ENCODE measurements at places on chromosomes 3 and 15. TPM values are rescaled to one million over a fixed set of nuclear protein-coding genes. Genes with fewer than 3 reads are reported as not detected.
A peak's percentile ranks its signal among the peaks of the same experiment; 100 is the strongest.

DNA sequence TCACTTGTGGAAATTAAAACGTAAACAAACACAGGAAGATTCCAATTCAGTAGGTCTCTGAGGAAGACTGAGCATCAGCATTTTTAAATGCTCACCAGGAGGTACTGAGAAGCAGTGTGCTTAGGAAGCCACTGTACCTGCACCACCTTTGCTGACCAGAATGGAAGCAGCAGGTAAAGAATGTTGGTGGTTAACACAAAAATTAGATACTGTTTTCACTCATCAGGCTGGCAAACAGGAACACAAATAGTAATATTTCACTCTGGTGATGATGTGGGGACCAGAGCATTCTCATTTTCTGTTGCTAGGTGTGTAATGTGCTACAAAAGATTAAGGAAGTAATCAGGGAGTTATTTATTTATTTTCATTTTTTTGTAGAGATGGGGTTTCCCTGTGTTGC is 29.9 kb upstream of the GHSR start:
- DNase-seq: no peak

DNA sequence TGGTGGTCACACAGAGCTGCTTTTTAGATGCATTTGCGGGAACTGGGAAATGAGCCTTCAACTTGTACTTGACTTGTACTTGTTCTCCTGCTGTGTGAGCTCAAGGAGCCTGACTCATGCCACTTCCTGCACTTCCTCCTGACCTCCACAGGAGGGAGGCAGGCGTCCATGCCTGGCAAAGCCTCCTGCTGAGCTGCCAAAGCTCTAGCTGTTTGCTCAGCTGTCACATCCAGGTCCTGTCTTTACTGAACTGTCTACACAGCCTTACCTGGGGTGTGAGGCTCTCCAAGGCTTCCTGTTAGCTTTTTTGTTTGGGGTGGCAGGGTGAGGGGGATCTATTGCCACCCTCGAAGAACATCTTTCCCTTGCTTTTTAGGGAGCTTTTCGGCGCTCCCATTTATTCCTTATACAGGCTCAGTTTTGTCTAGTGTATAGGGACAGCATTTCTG is 6.4 kb downstream of the THPO start:
- DNase-seq: peak; percentile 83

DNA sequence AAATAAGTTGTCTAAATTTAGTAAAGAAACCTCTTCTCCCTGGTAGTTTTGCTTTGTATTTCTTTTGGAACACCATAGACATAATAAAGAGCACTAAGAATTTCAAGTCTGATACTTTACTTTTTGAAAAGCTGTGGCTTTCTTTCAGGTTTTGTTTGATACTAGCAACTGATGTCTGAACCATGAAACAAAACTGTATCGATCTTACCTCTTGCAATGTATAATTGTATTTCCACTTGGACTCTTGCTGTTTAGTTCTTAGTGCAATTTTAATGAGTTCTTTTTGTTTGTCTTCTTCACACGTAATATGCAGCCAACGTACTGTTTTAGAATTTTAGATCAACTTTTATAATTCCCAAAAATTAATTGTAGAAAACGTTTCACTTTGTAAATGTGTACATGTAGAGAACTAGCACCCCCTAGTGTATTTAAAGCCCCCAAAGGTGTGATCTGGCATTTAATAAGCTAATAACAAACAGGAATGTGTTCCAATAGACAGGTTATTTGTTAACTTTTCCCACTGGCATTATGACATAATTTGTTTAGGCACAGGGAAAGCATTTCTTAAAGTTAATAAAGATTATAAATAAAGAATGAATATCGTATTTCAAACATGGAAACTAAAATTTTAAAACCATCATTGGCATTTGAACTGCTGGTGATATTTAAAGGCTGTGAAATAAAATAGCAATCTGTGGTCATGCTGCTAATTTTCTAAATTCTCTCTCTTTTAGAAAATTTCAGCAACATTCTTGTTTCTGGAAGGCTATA is 289.1 kb upstream of the DNAJC19 start:
- DNase-seq: no peak

DNA sequence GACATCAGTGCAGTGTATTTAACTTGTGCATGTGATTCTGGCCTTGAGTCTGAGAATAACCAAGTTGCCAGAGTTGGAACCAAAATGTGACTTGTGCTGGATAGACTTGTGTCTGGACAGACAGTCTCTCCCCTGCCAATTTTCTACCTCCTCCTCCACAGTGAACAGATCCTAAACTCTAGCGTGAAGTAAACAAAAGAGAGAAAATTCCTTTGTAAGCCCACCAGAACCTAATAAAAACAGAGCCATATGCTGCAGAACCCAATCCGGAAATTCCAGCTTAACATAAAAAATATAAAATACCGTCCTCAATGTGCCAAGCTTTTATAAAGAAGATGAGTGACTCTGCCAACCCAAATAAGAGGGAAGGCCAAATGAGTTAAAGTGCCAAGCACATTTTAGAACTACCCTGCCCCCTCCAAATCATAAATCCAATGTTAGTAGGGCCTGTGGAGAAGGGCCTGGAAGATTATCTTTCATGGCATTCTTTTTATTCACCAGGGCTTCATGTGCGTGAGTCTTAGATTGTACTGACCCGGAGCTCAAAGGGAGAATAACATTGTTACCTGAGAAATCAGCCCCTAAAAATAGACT is 344.6 kb upstream of the PROK2 start:
- DNase-seq: no peak

- no peak for DNase-seq
Measured at GRCh38 chr3:111373861-111374260, 168.1 kb upstream of the CD96 start.

DNA sequence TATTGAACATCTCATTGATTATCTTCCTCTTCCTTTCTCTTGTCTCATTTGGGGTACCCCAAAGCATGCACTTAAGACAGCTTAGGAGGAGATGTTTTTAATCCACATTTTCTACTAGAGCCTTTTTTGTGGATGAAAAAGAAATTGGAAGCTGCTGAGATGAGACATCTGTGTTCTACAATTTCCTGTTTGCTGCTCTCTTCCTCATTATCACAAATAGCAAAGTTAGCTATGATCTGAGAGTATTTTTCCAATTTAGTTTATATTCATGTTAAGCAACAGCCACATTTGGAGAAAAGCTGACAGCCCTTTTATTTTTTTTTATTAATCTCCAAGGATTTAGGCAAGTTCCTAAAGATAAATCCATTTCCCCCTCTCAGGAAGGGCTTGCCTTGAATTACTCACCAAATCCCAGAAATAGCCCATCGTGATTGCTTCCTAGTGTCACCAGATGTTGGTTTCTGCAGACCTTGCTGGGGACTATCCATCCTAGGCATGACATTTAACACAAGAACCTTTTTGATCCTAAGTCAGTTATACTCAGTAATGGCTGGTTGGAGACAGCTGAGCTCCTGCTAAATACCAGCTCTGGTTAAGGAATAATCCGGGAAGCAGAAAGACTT is 70.8 kb upstream of the FILIP1L start:
- DNase-seq: no peak

GOLGA6A gene
- not detected for total RNA-seq

TPRG1 gene
- 5.0 TPM for total RNA-seq

Data from right cardiac atrium (tissue), 5 donors.